ENCODE measurements at places on chromosomes 1 and 21.

- no peak for DNase-seq
Observed at GRCh38 chr1:14716474-14716873, 118.0 kb downstream of the KAZN start.

GRCh38 chr1:221335161-221336101 is 406.5 kb downstream of the DUSP10 start:
- DNase-seq, result peak; percentile 23

- DNase-seq, result no peak
Observed at GRCh38 chr1:202130816-202131522, 8.3 kb downstream of the GPR37L1 start.

DNA sequence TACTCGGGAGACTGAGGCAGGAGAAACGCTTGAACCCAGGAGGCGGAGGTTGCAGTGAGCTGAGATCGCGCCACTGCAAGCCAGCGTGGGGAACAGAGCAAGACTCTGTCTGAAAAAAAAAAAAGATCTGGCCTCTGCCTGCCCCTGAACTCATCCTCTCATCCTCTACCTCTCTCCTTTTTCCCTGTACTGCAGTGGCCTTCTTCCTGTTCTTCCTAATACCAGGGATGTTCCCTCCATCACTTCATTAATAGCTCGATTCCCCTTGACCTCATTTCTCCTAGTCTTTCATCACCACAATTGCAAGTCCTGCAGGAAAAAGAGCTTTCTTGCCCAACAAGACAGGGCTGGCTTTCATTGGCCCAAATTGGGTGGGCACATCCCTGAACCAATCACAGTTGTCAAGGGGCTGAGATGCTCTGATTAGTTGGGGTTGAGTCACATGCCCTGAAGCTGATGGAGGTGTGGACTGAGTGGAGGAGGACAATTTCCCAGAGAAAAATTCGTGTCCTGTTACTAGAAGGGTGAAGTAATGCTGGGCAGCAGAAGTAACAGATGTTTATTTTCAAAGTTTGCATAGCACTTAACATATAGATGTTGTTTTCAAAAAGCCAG is 86.8 kb upstream of the PUM1 start:
- no peak for DNase-seq

GRCh38 chr1:17520041-17520440 is 19.5 kb upstream of the ARHGEF10L start:
- no peak for DNase-seq

DNA sequence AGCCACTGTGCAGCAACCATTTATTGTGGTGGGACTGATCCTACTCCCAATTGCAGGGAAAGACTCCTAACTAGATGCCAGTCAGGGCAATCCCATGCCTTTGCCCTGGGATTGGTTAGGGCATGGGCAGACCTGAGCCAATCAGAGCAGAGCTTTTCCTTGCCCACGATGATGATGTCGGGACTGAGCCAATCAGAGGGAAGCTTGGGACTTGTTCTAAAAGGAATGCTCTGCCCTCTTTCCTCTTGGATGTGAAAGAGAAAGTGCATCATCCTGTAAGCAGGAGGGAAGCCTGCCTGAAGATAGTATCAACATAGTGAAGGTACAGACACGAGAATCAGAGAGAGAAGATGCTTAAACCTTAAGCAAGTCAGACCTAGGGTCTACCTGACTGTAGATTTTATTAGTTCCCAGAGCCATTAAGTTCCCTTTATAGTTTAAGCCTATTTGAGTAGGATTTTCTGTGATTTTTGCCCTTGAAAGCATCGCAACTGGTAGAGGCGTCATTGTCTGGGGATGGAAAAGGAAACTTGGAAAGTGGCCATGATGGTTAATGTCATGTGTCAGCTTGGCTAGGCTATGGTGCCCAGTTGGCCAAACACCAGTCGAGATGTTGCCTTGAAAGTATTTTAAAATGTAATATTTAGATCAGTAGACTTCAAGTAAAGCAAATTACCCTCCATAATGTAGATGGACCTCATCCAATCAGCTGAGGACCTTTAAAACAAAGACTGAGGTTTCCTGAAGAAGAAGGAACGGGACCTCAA is 19.9 kb downstream of the IRF2BP2 start:
- no peak for DNase-seq

- no peak for DNase-seq
Observed at GRCh38 chr1:223231011-223231572, 88.0 kb upstream of the TLR5 start.

- no peak for DNase-seq
Observed at GRCh38 chr1:150053926-150054325, 13.7 kb upstream of the VPS45 start.

- DNase-seq, result no peak
Observed at GRCh38 chr1:235270625-235271024, 57.4 kb downstream of the ARID4B start.

- no peak for DNase-seq
Observed at GRCh38 chr1:204478172-204478899, 16.3 kb downstream of the PIK3C2B start.

DNA sequence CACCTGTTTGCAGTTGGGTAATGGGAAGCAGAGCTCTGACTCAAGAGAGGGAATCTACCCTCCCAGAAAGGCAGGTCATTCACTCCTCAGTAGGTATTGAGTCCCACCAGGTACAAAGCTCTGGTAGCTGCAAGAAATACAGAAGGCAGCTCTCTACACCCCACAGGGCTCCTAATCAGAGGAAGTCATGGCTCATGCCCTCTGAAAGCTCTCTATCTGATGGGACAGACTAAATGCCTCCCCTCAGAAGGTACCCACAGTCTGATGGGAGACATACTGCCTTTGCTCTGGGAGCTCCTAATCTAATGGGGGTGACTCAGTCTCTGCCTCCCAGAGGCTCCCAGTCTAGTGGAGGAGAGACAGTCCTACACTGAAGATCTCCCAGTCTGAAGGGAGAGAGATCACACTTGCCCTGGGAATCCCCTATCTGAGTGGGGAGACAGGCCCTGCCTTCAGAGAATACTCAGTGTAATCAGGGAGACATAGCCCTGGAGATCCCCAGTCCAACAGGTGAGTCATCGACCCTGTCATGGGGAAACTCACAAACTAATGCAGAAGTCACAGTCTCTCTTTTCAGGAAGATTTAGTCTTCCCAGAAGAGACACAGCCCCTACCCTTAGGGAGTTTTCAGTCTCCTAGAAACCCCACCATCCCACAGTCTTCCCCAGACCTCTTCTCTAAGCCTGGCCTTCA is 23.7 kb downstream of the CAMK1G start:
- DNase-seq, result no peak

GRCh38 chr1:26536081-26536480 is 6.5 kb downstream of the RPS6KA1 start:
- no peak for DNase-seq

DNA sequence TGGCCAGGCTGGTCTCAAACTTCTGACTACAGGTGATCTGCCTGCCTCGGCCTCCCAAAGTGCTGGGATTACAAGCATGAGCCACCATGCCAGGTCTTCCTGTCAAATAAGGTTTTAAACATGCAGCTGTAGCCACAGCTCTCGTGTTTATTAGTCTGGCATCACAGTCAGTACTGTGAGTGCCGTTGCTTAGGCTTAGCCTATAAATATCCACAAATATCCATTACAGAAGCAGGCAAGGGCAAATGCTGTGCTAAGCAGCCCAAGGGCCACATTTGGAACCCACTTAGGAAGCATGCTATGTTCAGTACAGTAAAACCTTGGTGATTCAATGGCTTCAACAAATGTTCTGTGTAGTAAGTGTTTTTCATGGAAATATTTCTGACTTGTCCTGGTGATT is 75.9 kb downstream of the KIF1B start:
- DNase-seq, result no peak

GRCh38 chr1:165661703-165662102 is 30.7 kb downstream of the MGST3 start:
- DNase-seq, result no peak

All from psoas muscle (tissue), 8 donors.